ENCODE measurements at places on chromosomes 2 and 18.

DNA sequence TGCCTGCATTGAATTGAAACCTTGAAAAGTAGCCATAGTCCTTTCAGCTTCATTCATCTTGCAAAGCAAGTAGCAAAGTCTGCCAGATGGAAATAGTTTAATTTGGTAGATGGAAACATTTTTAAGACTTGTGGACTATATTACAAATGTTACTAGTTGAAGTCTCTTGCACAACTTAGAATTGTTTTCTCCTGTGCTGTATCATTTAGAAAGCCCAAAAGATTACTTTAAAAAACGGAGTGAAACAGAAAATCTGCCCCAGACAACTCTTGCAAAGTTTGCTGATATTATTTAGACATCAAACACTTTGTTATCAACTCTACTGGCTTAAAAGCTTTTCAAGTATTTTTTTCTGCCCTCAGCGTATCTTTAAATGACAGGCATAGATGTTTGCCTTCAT is 335.0 kb downstream of the RPRM start:
- no peak for DNase-seq

DNA sequence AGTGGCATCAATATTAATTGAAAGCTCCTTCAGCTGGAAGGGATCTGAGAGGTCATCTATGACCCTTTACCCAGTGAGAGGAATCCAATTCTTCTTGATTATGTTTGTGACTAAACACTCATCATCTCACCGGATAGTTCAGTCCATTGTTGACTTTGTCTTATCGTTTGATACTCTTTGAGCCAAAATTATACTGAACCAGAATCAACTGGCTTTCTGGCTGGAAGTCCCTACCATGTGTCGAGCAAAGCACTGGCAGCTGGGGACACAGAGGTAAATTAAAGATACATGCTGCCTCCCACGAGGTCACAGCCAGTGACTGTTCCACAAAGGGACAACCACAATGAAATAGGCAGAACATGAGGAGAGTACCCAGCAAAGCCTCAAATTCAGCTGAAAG is 91.4 kb upstream of the FHL2 start:
- DNase-seq = no peak

DNA sequence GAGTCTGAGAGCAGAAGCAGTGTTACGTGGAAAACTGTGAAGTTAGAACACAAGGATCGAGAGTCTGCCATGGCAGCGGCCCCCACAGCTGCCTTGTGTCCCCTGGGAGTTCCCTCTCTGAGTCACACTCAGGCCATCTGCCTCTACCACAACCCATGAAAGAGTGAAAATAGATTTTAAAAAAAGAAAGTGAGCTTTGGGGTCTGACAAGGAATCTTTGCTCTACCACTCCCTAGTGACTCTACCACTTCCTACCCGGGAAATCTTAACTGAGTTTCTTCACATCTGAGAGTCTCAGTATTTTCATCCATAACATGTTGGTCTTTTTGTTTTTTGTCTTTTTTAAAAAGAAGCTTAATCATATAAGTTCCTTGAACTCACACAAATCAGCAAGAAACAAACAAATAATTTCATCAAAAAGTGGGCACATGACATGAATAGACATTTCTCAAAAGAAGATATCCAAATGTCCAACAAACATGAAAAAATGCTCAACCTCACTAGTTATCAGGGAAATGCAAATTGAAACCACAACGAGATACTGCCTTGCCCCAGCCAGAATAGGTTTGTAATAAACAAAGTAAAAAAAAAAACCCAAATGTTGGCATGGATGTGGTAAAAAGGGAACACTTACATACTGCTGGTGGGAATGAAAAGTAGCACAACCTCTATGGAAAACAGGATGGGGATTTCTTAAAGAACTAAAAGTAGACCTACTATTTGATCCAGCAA is 2.4 kb upstream of the MSGN1 start:
- peak; percentile 50 for DNase-seq

- DNase-seq = peak; percentile 54
These were observed 63.8 kb downstream of the HAUS1 start for GRCh38 chr18:46167971-46168370.

DNA sequence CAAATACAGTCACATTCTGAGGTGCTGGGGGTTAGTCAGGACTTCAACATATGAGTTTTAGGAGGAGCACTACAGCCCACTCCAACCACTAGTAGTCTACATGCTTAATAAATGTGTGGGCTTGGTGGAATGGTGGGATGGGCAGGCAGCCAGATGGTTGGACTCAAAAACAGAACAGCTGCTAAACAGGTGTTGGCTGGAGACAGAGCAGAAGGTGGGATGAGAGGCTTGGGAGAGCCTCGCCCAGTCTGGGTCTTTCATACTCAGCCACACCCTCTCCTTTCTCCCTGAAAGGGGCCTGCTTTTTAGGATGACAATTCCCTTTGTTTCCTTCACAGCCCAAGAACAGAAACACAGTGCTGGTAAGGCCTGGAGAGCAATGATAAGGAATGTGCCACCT is 143.9 kb upstream of the KLHL29 start:
- DNase-seq = no peak

- no peak for DNase-seq
These were observed 74.6 kb downstream of the CPS1 start for GRCh38 chr2:210630873-210631560.

- DNase-seq = no peak
These were observed 54.5 kb upstream of the BIN1 start for GRCh38 chr2:127161176-127162136.

DNA sequence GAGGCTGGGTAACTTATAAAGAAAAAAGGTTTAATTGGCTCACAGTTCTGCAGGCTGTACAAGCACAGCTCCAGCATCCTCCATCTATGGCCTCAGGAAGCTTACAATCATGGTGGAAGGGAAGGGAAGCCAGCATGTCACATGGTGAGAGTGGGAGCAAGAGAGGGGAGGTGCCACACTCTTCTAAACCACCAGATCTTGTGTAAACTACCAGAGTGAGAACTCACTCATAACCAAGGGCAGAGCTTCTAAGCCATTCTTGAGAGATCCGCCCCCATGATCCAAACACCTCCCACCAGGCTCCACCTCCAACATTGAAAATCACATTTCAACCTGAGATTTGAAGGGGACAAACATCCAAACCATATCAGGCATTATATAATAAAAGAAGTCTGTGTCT is 121.6 kb upstream of the CDC42EP3 start:
- DNase-seq = no peak

GRCh38 chr2:102599486-102599885 is 19.9 kb upstream of the SLC9A2 start:
- DNase-seq = no peak
